ENCODE measurements at places on chromosomes 16 and 17.

GRCh38 chr17:13065032-13065431 lies 47.2 kb upstream of the ELAC2 start:
- DNase-seq, result no peak

GRCh38 chr17:79204261-79204660 lies 129.6 kb downstream of the ENGASE start:
- DNase-seq, result no peak

DNA sequence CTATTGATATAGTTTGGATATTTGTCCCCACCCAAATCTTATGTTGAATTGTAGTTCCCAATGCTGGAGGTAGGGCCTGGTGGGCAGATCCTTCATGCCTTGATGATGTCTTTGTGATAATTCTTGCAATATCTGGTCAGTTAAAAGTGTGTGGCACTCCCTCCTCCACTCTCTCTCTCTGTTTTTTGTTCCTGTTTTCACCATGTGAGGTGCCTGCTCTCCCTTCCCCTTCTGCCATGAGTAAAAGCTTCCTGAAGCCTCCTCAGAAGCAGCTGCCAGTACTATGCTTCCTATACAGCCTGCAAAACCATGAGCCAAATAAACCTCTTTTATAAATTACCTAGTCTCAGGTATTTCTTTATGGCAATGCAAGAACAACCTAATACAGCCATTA lies 47.3 kb downstream of the TOM1L2 start:
- DNase-seq, result no peak

- DNase-seq, result no peak
Observed at GRCh38 chr16:4097826-4098240, 18.4 kb downstream of the ADCY9 start.

DNA sequence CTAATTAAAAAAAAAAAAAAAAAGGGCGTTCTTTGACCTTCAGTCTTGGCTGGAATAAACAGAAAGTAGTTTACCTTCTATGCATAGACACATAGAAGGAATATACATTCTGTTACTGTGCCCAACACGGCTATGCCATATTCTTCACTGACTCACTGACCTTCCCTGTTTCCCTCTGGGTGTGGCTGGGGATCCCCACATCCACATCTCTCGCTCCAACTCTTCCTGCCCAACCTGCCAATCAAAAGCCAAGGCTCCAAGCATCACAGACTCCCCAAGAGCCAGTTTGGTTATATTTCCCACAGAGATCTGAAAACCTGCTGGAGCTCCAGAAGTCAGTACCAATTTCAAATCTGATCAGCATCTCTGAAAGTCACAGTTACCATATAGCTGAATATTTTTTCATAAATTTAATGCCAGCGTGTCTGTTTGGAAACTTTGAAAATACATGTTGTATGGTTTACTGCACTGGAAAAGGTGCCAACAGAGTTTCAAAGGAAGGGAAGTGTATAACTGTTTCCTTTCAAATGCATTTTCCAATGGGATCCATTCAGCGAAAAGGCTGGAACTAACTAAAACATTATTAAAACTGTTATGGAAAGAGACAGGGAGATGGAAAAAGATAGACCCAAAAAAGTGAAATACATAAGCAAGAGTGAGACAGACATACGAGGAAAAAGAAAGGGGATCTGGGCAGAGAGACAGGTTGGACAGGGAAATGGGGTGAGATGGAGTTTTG lies 91.8 kb downstream of the SMG6 start:
- DNase-seq, result no peak

- no peak for DNase-seq
Observed at GRCh38 chr16:86605950-86606349, 27.6 kb downstream of the FOXL1 start.

GRCh38 chr16:64280317-64280716 lies 841.5 kb downstream of the CDH11 start:
- DNase-seq, result no peak

- DNase-seq, result peak; percentile 33
Observed at GRCh38 chr17:38658741-38659345, 15.9 kb downstream of the EPOP start.

DNA sequence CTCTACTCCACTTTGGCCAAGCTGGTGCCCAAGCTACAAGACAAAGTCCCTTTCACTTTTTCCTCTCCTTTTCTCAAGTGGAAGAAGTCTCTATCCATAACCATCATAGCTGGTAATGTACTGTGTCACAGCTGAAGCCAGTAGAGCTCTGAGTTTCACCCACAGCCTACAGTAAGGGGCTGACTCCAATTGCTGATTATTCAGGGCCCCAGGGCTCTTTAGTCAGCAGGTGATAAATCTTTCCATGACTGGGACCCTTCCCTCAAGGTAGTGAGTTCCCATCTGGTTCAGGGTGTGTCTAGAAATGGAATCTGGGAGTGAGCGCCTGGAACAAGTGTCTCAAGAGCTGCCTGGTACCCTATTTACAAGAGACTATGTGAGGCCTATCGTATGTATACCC lies 436.0 kb upstream of the CA10 start:
- DNase-seq, result no peak

- no peak for DNase-seq
Observed at GRCh38 chr16:66605177-66605978, 874 bp downstream of the CMTM3 start.

DNA sequence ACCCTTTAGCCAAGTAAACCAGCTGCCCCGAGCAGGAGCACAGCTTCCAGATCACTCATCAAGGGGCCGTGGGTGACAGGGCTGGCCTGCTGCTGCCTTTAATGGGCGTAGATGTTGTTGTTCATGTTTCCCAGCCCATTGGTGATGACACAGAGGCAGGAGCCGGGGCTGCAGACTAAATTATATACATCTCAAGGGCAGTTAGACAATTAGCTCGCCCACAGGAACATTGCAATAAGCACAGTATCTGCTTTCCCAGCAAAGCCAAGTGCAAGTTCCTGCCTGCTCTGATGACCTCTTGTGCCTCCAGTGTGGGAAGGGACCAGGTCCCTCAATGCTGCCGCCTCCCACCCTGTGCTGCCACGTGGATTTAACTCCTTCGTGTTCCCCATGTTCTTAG lies 485.8 kb downstream of the MAF start:
- no peak for DNase-seq

DNA sequence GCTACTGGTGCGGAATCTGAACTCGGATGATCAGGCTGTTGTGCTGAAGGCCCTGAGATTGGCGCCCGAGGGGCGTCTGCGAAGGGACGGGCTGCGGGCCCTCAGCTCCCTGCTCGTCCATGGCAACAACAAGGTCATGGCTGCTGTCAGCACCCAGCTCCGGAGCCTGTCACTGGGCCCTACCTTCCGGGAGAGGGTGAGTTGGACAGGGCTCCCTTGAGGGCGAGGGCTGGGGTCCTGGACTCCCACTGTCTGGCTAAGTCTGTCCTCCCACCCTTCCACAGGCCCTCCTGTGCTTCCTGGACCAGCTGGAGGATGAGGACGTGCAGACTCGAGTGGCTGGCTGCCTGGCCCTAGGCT lies 16.7 kb upstream of the CTCF start:
- DNase-seq, result no peak

DNA sequence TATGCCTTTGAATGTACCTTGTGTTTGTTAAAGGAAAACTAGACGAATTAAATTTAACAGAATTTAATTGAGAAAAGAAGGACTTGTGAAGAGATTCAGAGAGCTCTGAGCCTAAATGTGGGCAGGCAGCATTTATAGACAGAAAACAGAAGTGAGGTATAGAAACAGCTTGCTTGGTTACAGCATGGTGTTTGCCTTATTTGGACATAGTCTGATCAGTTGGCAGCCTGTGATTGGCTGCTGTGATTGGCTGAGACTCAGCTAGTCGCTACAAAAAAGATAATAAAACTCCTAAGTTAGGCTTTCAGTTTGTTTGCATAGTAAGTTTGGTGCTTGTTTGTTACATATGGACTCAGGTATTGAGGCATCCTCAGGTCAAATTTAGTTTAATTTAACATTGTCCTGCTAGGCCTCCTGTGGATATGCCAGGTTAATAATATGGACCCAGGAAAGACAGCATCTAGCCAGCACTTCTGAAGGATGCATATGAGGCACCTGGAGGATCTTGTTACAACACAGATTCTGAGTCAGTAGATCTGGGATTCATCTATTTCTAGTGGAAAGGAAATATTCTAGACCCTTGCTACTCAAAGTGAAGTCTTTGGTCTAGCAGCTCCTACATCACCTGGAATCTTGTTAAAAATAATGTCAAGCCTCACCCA lies 43.4 kb downstream of the SLFN5 start:
- DNase-seq, result no peak

- no peak for DNase-seq
Observed at GRCh38 chr17:41723801-41724475, 10.5 kb downstream of the HAP1 start.

DNA sequence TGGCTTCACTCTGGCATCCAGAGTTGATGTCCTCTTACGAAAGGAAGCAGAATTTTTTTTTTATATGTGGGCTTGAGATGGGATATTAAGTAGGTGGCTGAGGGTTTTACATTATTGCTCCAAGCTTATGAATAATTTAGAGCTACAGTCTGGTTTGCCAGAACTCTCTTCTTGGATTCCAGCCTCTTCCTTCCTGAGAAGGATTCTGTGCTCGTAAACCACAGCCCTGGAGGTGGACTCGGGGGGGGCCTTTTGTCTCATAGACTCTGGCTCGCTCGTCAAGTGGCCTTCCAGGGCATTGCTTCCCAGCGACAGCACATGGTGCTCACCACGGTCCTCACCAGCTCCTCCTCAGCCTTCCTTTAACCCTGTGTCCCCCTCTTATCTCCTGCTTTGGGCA lies 43.2 kb downstream of the TMEM11 start:
- no peak for DNase-seq

- no peak for DNase-seq
Observed at GRCh38 chr16:75105306-75106061, 11.1 kb downstream of the LDHD start.

DNA sequence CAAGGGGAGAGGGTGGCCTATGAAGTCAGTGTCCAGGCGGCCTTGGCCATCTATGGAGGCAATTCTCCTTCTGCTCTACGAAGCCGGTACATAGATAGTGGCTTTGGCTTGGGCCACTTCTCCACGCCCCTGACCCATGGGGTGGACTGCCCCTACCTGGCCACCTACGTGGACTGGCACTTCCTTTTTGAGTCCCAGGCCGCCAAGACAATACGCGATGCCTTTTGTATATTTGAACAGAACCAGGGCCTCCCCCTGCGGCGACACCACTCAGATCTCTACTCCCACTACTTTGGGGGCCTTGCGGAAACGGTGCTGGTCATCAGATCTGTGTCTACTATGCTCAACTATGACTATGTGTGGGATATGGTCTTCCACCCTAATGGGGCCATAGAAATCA lies 17.3 kb downstream of the AOC3 start:
- no peak for DNase-seq

- no peak for DNase-seq
Observed at GRCh38 chr16:55809851-55810250, 23.0 kb downstream of the CES1 start.

- no peak for DNase-seq
Observed at GRCh38 chr16:69465881-69466280, 41.5 kb downstream of the CYB5B start.

GRCh38 chr16:1272453-1273198 lies 16.8 kb downstream of the TPSD1 start:
- DNase-seq, result no peak

- no peak for DNase-seq
Observed at GRCh38 chr16:3872216-3872895, 8.2 kb downstream of the CREBBP start.

- DNase-seq, result no peak
Observed at GRCh38 chr17:40418428-40418706, 671 bp upstream of the TOP2A start.

GRCh38 chr16:59192551-59193199 lies 458.6 kb upstream of the GOT2 start:
- no peak for DNase-seq

DNA sequence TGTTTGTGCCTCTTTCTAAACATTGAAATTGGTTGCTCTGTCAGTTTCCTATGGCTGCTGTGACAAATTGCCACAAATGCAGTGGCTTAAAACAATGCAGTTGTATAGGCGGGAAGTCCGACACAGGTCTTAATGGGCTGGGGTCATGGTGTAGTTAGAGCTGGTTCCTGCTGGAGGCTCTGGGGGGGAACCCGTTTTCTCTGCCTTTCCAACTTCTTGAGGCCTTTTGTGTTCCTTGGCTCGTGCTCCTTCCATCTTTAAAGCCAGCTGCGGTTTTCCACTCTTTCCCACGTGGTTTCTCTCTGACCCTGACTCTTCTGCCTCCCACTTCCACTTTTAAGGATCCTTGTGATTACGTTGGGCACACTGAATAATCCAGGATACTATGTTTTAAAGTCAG lies 12.5 kb downstream of the EPN2 start:
- DNase-seq, result no peak

- no peak for DNase-seq
Observed at GRCh38 chr16:89120921-89121351, 27.3 kb downstream of the ACSF3 start.

DNA sequence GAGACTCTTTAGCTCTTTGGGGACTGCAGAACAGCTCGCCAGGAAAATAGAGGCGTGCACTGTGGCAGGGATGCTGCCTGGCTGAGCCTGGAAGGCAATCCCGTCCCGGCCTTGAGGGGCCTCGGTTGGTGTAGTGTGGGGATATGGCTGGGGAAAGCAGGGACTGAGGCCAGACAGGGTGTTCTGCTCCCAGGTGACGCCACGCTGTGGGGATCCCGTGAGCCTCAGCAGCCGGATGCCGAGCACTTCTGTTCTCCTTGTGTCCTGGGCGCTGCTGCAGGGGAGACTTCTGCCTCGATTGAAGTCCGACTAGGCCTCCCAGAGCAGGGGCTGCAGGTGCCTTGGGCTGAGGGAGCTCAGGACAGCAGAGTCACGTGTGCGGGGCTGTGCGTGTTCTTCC lies 72.6 kb downstream of the BANP start:
- no peak for DNase-seq

- no peak for DNase-seq
Observed at GRCh38 chr17:56777859-56778258, 55.9 kb downstream of the C17orf67 start.

GRCh38 chr17:80770881-80771611 lies 220.6 kb upstream of the CHMP6 start:
- DNase-seq, result no peak

- DNase-seq, result peak; percentile 96
Observed at GRCh38 chr17:39801055-39801454, 63.1 kb downstream of the IKZF3 start.

GRCh38 chr17:39227364-39227919 lies 1.7 kb upstream of the STAC2 start:
- DNase-seq, result no peak

Data from DMS79 treated with DMSO at 0.1 percent for 48 hours (cell line).